ENCODE measurements at places on chromosomes 5 and 9.

DNA sequence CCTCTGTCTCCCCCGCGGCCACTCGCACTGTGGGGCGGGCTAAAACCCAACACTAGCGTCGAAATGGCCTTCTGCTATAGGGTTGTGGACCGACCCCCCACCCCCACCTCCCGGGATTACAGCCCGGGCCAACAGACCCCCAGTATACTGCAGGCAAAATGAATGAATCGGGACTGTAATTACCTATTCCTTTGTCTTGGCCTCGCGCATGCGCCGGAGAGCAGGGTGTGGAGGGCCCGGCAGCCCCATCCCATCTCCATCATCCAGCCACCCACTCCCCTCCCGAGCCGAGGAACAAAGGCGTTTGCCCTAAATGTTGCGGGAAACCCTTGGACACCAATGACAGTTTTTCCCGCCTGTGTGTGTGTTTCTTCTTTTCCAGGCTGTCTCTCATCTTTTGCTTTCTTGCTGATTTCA lies 1.6 kb downstream of the BASP1 start:
- ATAC-seq = no peak

- no peak for ATAC-seq
Measured at GRCh38 chr5:133356396-133356983, 255.9 kb downstream of the FSTL4 start.

DNA sequence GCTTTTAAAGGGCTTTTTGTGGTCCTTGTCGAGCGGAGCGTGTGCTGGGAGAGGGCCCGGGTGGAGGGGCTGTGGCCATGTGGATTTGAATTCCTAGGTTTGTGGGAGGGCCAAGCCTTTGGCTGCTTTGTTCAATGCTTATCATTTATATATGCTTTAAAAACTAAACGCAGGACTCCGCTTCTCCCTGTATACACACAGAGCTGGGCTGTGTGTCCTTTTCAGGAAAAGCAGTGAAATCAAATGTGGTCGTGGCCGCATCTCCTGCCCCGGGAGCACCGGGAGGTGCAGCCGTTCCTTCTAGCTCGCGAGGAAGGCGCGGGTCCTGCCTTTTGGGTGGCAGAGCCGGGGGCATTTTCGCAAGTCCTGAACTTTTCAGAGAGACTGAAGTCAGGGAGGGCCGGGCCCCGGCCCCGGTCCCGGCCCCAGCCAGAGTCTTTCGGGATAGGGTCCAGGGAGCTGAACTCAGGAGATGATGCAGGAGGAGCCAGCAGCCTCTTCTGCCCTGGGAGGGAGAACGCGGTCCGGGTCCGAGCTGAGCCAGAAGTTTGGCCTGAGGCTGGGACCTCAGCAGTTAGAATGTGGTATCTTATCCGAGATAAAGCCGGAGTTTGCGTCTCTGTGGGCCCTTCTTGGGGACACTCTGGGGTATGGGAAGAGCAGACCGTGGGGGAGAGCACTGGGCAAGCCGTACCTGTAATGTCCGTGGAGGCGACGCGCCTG lies 158.8 kb downstream of the C9orf152 start:
- no peak for ATAC-seq

GRCh38 chr9:125690679-125691078 lies 16.3 kb downstream of the MAPKAP1 start:
- ATAC-seq = no peak
